Chondrocyte (in vitro differentiated cells): ENCODE measurements at places on chromosomes 1 and 21. TPM values are rescaled to one million over a fixed set of nuclear protein-coding genes. Genes with fewer than 3 reads are reported as not detected.

GRCh38 chr1:59243550-59243949 is 53.3 kb upstream of the FGGY start:
- no peak for DNase-seq

SCYL3 gene
- 5.6 to 6.5 TPM (median 6.3 TPM) in 3 replicates for total RNA-seq

DNA sequence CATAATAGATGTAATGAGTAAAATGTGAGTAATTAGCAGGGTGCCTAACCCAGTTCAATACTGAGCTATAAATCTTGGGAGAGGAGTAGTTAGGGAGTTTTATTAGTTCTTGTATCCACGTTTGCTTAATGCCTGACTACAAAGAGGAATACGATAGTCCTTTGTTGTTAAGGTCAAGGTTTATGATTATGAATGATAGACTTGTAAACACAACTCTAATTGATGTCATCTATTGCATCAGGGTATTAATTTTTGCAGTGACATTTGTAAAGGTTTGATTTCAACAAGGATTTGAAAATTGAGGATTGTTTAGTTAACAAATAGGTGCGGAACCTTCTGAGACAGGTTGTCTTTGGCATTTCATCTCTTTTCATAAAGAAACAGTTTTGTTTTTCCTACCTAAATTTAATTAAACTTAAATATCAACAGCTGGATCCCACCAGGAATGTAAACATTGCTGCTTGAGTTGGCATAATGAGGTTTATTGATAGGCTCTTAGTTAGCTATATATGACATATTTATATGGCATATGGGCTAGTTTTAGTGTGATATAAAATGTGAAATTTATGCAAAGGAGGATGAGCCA is 9.7 kb downstream of the SOAT1 start:
- DNase-seq, result no peak

DNA sequence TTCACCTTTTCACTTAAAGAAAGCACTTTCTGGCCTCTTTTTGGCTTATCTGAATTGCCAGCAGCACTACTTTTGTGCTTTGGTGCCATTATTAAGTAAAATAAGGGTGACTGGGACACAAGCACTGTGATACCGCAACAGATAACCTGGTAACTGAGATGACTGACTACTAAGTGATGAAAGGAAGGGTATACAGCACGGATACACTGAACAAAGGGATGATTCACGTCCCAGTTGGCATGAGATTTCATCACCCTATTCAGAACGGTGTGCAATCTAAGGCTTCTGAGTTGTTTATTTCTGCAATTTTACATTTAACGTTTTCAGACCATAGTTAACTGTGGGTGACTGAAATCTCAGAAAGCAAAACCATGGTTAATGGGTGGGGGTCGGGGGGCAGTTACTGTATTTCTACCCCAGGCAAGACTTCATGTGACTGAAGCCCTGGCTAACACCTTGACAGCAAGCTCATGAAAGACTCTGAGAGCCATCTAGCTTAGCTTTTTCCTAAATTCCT is 102.8 kb downstream of the CLIC6 start:
- no peak for DNase-seq

- DNase-seq, result no peak
Measured at GRCh38 chr1:156726549-156727226, 1.6 kb upstream of the METTL25B start.

OLIG2 gene
- total RNA-seq, result 0.36 to 0.50 TPM (median 0.46 TPM) in 3 replicates

GRCh38 chr1:57799490-57800115 is 375.7 kb upstream of the DAB1 start:
- DNase-seq, result no peak
